ENCODE measurements at places on chromosomes 3 and 15.

DNA sequence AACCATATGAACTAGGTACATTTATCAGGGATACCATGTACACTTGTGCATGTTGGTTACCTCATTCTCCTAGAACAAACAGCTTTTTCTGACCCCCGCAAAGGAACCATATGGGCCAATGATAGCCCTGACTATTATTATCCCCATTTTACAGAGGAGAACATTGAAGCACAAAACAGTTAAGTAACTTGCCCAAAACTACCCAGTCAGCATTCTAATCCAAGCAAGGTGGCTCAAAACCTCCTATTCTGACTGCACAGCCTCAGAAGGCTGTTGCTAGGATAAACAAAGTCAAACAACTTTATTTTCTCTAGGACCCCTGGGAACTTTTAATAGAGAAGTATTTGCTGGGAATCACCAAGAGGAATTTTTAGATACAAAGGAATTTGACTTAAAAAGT, 36.7 kb downstream of the CFAP44 start:
- no peak for DNase-seq

- no peak for DNase-seq
Measured at GRCh38 chr3:147900851-147901250, 491.7 kb downstream of the ZIC1 start.

DNA sequence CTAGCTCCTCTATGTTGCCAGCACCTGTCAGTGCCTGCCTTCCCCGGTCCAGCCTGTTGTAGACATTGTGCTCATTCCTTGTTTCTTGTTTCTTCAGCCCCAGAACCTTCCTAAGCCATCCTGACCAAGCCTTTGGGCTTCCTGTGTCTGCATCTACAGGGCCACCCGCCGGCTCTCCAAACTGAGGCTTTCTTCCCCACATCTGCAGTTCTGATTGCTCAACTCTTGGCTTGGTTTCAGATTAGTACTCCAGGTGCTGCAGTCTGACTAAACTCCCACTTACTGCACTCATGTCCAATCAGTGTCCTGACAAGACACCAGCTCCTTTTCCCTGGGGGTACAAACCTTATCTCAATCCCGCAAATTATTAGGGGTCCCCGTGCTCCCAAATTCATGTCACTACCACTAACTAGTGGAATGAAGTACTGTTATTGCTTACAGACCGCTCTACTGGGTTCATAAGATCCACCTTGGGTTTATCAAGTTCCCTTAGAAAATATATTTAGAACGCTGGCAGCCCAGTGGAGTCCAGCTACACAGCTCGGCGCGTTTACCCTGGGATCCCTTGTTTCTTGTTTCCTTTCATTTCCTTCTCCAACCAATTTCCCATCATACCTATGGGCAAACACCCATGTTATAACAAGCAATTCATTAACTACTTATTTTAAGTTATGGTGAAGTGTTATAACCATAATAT, 114.2 kb upstream of the TJP1 start:
- DNase-seq = no peak

DNA sequence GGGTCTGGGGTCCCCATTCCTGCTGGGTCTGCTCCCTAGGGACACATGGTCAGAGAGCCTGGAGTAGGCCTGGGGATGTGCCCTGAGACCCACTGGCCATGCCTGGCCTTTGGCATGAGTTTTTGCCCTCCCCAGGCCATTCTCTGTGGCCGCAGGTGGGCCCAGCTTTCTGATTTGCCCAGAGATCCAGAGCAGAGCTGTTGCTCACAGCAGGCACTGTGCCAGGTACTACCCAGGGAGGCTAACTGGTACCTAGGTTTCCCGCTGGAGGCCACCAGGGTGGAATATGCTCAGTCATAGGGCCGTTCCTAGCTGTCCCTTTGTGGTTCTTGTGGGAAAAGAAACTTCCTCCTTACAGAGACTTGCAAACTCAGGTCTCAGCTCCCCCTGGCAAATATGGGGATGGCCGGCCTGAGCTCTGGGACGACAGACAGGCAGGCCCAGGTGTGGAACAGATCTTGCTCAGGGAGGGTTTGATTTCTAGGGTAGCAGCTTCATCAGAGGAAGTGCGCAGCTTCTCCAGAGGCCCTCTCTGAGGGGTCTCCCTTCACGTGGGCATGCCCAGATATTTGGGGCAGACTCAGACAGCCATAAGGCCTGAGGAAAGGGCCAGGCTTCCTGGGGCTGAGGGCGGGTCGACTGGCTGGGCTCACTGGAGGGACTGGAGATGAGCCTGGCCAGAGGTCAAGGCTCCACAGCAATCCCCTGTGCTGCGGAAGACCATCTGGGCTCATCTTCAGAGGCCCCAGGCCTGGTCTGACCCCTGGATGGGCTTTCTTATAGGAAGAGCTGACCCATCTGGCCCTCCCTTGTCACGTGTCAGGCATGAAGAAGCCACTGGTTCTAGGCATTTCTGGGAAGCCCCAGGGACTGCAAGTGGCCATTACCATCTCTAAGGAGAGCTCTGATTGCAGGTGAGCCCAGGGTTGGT, 28.0 kb downstream of the ACAA1 start:
- no peak for DNase-seq

DNA sequence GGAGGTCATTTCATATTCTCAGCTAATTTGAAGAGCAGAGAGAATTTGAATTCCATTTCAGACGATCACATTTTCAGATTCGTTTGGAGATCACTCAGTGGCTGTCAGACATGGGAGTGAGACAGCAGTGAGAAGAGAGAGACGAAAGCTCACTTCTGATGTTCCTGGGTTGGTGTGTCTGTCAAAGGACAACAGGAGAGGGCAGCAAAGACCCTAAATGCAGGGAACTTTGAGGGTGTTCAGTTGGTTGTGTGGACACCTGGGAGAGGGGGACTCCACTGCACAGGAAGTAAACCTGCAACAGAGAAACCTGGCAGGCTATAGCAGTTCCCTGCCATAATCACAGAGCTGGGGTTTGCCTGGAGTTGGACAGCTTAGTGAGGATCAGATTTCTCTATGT, 675.1 kb downstream of the SQOR start:
- peak; percentile 32 for DNase-seq

GRCh38 chr3:61901986-61902385, 340.6 kb downstream of the PTPRG start:
- DNase-seq = no peak

DNA sequence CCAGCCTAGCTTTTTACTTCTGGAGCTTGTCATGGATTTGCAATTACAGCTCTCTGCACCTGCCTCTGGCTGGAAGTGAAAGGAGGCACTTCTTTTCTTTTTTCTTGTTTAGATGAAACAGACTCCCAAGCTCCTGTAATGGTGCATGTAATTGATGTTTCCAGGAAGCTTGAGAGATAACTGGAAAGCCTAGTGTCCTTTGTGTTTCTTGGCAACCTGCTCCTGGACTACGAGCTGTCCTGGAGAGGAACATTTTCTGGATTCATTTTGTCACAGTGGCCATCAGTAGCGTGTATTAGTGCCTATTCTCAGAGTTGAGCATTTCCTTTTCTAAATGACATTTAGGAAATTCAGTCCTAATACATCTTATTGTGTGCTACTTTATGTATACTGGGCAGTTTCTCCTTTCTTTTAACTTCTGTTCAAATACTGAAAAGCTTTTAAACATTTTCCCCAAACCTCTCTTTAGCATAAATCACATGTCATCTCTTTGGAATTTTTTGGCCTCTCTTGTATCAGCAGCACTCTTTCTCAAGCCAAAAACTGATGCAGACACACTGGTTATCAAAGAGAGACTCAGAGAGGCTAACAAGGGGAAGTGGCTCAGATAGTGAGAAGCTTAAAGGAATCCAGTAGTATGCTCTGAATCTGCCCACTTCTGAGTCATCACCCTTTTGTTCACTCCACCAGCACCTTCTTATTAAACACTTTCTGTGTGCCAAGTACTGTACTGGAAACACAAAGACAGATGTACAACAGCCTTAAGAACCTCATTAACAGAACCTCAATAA, 62.6 kb upstream of the SLC2A2 start:
- DNase-seq = no peak

DNA sequence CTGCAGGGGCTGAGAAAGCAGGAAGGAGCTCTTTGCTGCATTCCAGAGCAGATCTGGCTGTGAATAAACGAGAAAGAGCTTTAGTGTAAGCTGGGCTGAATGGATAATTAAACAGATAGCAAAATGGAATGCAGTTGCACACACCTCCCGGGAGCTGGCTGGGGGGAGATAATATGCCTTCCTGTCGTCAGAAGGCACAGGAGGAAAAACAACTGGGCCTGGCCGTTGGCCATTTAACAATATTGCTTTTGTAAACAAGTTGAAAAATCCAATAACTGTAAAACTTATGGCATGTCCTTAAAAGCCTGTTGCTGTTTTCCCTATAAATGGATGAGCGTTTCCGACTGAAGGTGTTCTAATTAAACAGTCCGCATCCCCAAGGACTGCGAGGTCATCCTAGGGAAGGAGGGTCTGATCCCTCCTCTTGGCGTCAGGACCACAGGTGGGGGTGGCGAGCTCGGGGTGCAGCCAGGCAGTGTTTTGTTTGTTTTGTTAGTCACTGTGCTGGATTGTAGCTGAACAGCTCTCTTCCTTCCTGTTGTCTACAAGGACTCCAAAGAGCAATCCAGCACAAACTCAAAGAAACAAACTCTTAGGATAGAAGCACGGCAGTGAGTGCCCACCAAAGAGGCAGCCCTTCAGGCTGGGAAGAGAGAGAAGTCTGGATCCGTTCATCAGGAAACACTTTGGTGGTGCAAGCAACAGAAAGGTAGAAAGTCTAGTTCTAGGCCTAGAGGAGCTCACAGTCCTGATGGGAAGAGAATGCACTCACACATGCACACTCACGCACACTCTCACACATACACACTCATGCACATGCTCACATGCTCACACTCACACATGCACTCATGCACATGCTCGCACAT, 133.4 kb upstream of the SMAD3 start:
- DNase-seq = peak; percentile 6

DNA sequence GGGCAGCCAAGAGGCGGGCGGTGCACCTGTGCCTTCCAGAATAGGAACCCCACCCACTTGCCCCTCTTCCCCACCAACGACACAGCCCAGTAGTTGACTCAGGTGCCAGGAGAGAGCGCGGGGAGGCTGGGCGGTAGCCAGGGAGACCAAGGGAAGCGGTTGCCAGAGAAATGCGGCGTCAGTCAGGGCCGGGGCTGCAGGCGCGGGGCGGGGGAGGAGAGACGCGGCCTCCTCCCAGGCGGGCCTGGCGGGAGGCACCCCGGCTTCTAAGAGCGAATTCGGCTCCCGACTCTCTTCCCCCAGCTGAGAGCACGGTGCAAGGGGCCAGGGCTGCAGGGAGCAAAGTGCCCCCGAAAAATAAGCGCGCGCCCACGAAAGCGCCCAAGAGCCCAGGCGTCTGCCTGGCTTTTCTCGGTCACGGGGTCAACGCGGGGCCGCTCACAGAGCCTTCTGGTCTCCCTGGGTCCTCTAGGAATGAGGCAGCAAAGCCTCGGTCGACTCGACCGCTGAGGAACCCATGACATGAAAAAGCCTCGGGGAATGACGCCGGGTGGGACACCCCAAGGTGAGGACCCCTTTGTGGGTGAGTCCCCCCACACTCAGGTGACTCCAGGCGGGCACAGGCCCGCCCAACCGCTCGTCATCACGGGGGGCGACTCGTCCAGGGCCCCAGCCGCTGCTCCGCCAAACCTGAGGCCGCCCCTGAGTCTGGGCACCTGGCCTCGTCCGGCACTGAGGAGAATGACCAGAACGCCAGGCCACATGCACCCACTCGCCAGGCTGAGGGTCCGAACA, 716 bp downstream of the CPEB1 start:
- DNase-seq = no peak

DNA sequence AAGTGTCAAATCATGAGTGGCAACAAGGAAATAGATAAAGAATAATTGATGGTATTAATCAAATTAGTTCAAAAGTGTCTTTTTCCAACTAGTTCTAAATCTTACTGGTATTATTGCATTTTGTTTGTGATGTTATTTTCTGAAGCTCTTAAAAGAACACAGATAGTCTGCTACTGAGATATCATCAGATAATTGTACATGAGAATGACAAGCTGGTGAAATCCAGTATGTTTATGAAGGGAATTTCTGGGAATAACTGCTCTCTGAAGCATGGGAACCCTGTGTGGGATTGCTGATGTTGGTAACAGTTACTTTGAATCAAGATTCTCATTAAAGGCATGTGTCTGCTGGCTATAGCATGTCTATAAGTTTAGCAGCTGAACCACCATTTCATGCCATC, 190.3 kb upstream of the CDIN1 start:
- DNase-seq = no peak

DNA sequence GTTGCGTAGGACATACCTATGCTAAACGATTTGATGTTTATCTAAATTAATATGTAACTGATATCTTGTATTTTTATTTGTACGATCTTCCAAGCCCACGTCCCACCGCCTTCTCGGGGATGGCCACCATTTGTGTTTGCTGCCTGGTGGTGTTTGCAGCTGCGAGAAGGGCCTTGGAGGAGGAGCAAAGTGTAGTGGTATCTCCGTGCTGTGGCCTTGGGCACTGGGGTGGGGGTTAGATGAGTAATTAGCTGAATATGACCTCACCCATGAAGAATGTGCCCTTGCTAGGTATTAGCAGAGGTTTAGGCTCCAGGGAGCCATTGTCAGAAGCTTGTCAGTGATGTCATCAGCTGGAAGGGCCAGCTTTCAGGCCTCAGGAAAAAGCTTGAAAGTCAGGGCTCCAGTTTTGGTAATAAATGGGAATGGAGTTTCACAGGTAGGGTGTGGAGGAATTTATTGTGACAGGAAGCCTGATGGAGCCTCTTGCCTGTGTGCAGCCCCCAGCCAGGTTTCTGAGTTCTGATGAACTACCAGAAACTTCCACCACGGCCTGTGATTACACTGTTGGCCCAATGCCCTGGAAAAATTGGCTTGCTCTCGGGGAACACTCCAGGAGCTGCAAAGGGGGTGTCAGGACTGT, 41.0 kb downstream of the FLNB start:
- no peak for DNase-seq

- DNase-seq = no peak
Measured at GRCh38 chr3:174951498-174952005, 92.4 kb downstream of the NAALADL2 start.

DNA sequence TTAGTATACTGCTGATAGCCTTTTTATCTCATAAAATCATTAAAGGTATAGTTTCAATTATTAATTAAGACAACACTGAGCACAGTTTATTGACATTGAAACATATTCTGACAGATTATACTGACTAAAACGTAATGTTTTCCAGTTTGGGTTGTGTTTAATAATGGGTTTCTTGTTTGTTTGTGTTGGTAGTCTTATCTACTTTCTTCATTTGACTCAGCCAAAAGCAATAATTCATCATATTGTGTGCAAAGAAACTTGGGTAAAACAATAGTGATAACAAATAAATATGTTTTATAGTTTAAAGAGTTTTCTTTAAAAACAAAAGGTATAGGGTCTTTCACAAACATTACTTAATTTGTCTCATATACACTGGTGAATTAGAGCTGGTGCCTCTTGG, 629.2 kb upstream of the AGTR1 start:
- no peak for DNase-seq

GRCh38 chr3:43515970-43516635, 105.7 kb downstream of the ANO10 start:
- no peak for DNase-seq
